ENCODE measurements at places on chromosomes 4 and X. TPM values are rescaled to one million over a fixed set of nuclear protein-coding genes. Genes with fewer than 3 reads are reported as not detected.
A peak's percentile ranks its signal among the peaks of the same experiment; 100 is the strongest.

- DNase-seq = no peak
Observed at GRCh38 chr4:139535871-139536234, 20.2 kb downstream of the SETD7 start.

DNA sequence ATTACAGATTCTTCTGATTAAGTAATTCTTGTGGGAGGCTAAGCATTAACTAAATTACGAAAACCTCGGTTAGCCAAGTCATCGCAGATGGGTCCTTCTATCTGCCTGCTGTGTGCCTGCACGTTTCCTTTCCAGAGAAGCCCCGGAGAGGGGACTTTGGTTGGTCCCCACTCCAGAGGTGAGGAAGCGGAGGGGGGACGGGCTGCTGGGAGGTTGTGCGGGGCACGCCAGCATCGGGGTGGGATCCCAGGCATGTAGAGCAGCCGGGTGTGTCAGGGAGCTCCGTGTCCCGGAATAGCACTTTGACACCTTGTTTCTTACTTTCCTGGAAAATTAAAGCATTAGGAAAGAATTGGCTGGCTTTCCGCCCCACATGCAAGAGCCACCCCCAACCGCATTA lies 26.6 kb downstream of the PIGG start:
- DNase-seq = no peak

DNA sequence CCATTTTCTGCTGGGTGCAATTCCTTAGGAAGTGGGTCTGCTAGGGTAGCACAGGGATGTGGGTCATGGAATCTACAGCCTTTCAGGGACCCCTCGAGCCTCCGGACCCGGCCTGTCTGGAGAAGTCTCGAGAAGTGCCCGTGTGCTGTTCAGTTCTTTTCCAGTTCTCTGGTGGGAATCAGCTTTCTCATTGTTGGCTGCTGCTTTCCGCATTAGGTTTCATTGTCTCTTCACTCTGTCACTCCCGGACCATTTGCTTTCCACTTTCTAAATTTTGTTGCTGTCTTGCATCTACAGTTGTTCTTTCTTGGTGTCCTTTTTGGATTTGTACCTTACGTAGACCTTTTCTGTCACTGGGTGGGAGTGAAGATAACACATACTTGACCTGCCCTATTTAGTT lies 6.1 kb downstream of the RAB9A start:
- no peak for DNase-seq

DNA sequence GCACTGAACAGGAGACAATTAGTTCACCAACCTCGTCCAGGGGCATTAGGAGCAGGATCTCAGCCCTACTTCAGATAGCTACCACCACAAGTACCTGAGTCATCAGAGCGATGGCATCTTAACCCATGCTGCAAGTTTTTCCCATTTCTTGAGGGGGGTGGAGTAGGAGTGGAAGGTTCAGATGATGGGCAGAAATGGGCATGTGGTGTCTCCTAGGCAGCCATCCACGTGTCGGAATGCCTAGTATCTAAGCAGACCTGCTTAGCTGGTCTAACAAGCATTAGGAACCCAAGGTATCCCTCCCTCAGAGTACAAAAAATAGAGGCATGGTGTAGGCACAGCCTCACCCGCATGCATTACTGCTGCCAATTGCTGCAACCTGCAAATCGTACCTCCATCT lies 159.1 kb upstream of the DGKK start:
- no peak for DNase-seq

LPAR4 gene
- 11.7 TPM for total RNA-seq

DNA sequence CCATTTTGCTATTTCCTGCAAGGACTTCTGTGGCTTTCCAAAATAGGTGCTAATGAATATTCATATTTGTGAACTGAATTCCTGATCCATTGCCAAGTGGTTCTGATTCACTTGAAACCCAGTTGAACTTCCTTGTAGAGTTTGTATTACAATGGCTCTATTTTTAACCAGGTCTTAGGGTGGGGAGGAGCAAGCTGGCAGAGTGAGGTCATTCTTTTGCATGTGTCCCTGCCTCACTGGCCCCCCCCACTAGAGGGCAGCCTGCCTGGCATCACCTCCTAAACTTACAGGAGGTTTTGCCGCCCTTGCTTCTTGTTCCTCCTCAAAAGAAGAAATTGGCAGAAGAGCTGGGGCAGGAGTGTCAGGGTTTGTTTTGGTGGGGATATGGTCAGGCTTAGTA lies 10.5 kb downstream of the PTTG2 start:
- peak; percentile 92 for DNase-seq

DNA sequence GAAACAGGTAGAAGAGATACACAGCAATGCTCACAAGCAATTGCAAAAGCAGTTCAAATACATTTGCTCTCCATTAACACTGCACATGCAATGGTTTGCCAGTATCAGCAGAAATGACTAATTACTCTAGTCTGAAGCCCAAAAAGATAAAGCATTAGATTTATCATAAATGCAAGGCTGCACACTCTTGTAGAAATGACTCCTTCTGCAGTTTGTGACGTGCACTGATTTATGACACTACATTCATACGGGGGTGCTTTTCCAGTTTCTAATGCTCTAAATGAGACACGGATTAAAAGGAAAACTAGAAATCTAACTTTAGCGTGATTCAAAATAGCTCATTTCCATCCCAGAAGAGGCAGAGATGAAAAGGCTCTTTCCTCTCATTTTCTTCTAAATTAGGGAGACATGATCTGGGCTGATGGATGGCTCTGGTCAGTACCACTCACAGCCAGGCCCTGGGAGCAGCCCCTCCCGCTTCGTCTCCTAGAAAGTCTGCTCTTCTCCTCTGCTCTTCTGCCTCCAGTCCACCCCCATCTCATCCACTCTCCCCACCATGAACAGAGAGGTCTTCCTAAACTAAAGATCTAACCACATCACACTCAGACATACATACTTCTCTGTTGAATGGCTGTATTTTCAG lies 33.2 kb downstream of the PPP2R2C start:
- no peak for DNase-seq

DNA sequence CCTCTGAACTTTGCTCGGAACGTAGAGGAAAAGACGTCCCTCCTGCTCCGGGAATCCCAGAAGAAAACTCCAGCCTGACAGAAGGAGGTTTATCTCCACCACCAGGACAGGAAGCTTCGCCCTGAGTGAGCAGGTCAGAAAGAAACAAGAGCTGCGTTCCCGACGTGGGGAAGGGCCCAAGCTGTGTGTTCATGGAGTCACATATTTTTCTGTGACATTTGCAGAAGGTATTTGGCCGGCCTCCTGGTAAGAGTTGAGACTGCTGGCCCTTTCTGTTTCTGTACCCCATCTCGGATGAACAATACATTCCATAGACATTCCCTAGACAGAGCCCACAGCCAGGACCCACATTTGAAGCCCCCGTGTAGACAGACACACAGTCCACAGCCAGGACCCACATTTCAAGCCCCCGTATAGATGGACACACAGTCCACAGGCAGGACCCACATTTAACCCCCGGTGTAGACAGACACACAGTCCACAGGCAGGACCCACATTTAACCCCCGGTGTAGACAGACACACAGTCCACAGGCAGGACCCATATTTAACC lies 230.8 kb downstream of the SHOX start:
- no peak for DNase-seq

DNA sequence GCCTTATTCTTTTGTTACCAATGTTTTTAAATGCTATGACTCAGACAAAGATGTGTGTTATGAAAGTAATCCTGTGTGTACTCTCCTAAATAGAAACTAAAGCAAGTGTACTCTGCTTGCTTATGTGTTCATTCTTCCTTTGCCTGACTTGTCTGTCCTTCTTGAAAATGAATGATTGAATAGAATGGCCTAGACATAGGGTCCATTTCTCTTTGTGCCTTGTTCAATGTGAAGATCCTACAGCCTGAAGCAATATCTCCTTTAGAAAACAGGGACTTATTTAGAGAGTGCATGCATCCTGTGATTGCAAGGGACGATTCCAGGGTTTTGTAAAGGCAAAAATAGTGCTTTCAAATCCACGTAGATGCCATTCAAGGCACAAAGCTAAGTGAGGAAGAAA lies 343.6 kb upstream of the TACR3 start:
- no peak for DNase-seq

DNA sequence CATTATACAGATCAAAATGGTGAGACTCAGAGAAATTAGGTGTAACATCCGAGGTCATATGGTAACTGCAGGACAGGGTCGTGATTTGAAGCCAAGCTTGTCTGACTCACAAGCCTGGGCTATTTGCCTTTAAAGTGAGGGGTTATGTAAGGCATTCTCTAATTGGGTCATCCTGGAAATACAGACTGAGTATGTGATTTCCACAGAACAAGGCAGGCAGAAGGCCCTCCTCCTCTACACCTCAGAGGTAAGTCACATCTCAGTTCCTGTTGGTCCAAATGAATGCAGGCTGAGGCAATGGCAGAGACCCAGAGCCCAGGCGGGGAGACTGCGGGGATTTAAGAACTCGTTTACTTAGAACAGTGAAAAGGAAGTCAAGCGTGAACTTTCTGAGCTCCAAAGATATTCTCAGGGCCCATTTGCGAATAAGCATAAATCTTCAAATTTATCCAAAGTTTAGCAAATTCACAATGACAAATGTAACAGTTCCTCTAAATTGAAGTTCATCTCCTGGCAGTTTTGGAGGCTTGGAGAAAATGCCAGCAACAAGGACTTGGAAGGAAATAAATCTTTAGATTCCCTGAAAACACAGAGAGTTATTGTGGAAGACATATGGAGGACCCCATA lies 153.3 kb downstream of the LDB2 start:
- no peak for DNase-seq

MAGEB16 gene
- not detected for total RNA-seq

GRCh38 chr4:149113804-149114430 lies 671.7 kb upstream of the NR3C2 start:
- DNase-seq = peak; percentile 87

NHS gene
- 0.68 TPM for total RNA-seq

DNA sequence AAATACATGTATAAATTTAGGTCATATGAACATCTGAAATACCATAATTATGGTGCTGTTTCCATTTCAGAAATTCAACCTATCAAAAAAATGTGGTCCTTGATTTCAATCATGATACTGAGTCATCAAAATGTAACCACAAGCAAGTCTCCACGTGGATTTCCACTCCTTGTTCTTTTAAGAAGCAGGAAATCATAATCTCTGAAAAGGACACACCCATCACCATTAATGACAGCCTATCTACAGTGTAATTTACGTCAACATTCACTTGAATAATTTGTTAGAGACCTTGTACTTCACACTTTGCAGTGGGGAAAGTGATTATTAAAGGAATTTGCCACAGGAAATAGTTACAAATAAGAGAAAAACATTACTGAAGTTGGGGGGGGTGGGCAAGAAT lies 17.7 kb upstream of the SLC7A11 start:
- peak; percentile 36 for DNase-seq

DNA sequence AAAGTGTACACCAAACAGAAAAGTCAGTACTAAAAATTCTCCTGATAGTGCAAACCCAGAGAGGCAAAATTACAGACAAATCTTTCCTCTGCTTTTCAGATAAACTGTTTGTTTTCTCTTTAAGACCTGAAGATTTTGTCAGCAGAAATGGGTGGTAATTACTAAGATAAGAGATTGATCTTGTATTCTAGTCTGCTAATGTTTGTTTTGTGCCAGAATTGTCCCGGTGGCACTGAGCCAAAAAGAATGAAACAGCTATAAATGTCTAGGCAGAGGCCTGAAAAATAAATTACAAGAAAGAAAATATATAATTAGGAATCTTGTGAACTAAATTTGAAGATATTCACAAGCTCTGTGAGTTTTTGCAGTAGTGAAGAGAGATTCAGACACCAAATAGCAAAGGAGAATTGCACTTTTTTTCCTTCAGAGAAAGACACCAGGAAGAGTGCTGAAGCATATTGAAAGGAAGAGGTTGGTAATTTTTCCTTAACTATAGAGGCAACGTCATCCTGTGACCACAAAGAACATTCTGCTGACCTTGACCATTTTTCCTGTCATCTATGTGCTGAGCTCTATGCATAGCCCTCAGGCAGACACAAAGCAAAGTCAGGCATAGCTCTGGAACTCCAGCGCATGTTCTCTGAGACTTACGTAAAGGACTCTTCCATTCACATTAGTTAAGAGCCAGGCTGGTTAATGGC lies 314.5 kb upstream of the RASGEF1B start:
- peak; percentile 2 for DNase-seq
